Astrocyte (in vitro differentiated cells and primary cell): ENCODE measurements at places on chromosomes 4 and X. TPM values are rescaled to one million over a fixed set of nuclear protein-coding genes. Genes with fewer than 3 reads are reported as not detected.
A peak's percentile ranks its signal among the peaks of the same experiment; 100 is the strongest.

- no peaks in the 10 kb centered on the region for H3K36me3 ChIP-seq
- no peak overlapping the region for H3K4me3 ChIP-seq
- no peaks in the 10 kb centered on the region for H3K4me1 ChIP-seq
- no peak for DNase-seq
- no peak overlapping the region for H3K27ac ChIP-seq
- no peaks in the 10 kb centered on the region for H3K27me3 ChIP-seq
Measured at GRCh38 chrX:118579417-118579816, 83.8 kb downstream of the DOCK11 start.

DNA sequence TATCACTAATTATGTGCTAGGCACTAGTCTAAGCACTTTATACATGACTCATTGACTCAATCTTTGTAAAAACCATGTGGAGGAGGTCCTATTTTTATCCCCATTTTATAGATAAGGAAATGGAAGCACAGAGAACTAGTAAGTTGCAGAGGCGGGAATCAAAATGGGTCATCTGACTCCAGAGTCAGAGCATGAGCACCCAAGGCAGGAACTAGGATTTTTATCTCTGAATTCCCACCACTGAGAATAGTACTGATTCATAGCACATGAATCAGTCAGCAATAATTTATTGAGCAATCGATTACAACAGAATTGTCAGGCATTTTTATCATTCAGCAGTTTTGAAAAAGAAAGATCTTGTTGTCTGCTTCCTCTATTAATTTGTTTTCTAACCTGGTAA, 19.3 kb downstream of the SCARB2 start:
- peak; percentile 98 for DNase-seq
- H3K4me3 ChIP-seq, result no peak overlapping the region
- peaks cover 48% of the 10 kb centered on the region for H3K4me1 ChIP-seq
- H3K27ac ChIP-seq, result peak overlapping the region; percentile 89

DNA sequence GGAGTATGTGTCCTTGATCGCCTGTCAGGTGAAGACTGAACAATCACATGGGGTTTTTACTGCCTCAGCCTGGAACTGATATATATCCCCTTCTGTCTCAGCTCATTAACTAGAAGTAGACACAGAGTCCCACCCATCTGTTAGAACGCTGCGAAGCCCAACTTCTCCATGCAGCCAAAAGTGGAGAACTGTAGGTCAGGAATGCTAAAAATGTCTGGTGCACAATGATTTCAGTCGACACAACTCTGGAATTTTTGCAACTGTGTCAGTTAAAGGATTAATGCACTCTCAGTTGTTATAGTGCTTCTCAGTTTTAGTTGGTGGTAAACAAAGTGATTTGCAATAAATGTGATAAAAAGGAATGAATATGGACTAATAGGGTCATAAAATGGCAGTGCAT, 287.2 kb downstream of the INPP4B start:
- no peak overlapping the region for H3K27ac ChIP-seq
- H3K36me3 ChIP-seq, result no peaks in the 10 kb centered on the region
- H3K4me3 ChIP-seq, result no peak overlapping the region
- H3K4me1 ChIP-seq, result peaks cover 4% of the 10 kb centered on the region

DNA sequence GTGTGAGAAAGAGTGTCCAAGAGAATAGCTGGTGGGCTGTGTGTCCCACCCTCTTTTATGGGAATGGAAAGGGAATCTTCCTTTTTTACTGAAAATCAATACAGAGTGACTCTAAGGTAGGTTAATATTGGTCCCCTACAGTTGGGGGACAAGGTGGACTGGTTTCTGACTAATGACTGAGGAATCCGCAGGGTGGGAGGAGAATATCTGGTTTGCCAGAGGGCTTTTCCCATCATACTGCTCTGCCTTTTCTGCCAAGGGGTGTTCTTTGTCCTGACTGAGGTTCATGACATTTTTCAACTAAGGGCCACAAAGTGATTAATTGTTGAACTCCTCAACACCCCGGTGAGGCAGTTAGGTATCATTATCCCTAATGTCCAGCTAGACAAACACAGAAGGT, 261.6 kb downstream of the SPATA18 start:
- H3K4me1 ChIP-seq, result no peaks in the 10 kb centered on the region
- H3K27me3 ChIP-seq, result no peaks in the 10 kb centered on the region
- H3K27ac ChIP-seq, result no peak overlapping the region
- no peak overlapping the region for H3K4me3 ChIP-seq
- no peak for DNase-seq

Gene STBD1
- total RNA-seq, result 7.2 and 9.7 TPM in 2 replicates

- no peaks in the 10 kb centered on the region for H3K27me3 ChIP-seq
- DNase-seq, result no peak
- H3K4me3 ChIP-seq, result no peak overlapping the region
- H3K36me3 ChIP-seq, result no peaks in the 10 kb centered on the region
- H3K27ac ChIP-seq, result no peak overlapping the region
Measured at GRCh38 chr4:121792966-121793365, 8.2 kb upstream of the EXOSC9 start.

DNA sequence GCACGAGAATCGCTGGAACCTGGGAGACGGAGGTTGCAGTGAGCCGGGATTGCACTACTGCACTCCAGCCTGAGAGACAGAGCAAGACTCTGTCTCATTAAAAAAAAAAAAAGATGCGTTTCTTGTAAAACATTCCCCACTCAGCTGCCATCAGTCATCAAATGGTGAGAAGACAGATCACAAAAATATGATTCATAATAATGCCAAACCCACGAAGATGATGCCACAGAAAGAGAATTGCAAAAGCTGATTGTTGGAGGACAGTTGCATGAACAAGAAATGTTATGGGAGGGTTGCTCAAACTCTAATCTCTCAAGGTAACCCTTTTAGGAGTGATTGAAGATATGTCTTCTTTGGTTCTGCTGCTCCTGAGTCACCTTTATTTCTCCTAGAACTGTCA, 21.4 kb upstream of the SMIM14 start:
- H3K36me3 ChIP-seq, result no peaks in the 10 kb centered on the region
- no peak overlapping the region for H3K27ac ChIP-seq
- H3K4me1 ChIP-seq, result peaks cover 3% of the 10 kb centered on the region
- no peak overlapping the region for H3K4me3 ChIP-seq
- DNase-seq, result no peak
- H3K27me3 ChIP-seq, result no peaks in the 10 kb centered on the region

GRCh38 chr4:145293658-145294057, 113.3 kb upstream of the OTUD4 start:
- H3K27ac ChIP-seq, result no peak overlapping the region
- DNase-seq, result peak; percentile 40
- H3K27me3 ChIP-seq, result no peaks in the 10 kb centered on the region
- no peak overlapping the region for H3K4me3 ChIP-seq

DNA sequence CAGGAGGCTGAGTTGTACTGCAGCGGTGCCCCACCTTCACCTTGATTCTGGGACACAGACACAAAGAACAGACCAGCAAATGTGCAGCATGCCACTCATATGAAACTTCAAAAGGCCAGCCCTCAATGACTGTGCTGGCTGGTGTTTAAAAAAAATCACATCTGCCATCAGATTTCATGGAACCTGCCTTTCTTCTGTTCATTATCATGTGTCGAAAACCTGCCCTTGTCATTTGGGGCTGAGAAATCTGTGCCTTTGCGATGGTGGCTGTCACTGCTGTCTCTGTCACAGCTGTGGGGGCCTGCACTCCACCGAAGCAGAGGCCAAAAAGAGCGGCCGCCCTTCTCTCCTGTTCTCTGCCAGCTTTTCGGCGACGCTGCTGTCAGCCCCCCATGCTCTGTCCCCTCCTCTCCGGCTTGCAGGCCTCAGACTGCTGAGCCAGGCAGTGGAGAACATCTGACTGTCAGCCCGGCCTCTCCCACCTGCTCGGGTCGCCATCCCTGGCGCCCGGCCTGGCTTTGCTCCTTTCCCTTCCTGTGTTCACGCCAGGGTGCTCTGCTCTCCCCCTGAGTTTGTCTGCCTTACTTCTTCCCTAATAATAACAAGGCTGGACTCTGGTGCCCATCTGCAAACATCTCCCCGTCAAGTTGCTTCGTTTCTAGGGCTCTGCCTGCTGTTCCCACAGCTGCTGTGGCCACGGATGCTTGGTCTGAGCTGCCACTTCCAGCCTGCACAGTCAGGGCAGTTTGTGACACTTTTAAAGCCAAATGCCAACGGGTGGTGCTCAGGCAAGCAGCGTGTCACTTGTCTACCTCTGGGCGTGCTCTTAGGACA, 355.2 kb downstream of the UNC5C start:
- no peak overlapping the region for H3K27ac ChIP-seq
- DNase-seq, result no peak
- H3K4me3 ChIP-seq, result no peak overlapping the region
- no peaks in the 10 kb centered on the region for H3K36me3 ChIP-seq
- H3K4me1 ChIP-seq, result no peaks in the 10 kb centered on the region
- H3K27me3 ChIP-seq, result peaks cover 3% of the 10 kb centered on the region

Gene FRAS1
- total RNA-seq, result 20.5 and 24.6 TPM in 2 replicates

DNA sequence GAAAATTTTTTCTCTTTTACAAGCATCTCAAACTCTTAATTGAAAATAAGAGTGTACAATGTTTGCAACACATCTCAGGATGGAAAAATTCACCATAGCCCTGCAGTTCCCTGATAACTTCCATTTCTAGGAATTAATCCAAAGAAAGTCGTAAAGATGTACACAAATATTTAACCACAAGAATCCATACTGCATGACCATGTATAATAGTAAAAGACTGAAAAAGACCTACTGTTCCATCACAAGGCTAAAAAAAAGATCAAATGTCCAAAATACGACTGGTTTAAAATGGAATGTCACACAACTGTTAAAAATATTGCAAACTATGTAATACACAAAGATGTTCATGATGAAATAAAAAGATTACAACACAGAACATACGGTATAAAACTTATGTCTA, 32.1 kb downstream of the HUWE1 start:
- no peak overlapping the region for H3K27ac ChIP-seq
- H3K4me1 ChIP-seq, result no peaks in the 10 kb centered on the region
- no peaks in the 10 kb centered on the region for H3K27me3 ChIP-seq
- H3K36me3 ChIP-seq, result peaks cover 19% of the 10 kb centered on the region
- no peak overlapping the region for H3K4me3 ChIP-seq
- no peak for DNase-seq

- H3K27ac ChIP-seq, result no peak overlapping the region
- H3K4me3 ChIP-seq, result no peak overlapping the region
- H3K4me1 ChIP-seq, result no peaks in the 10 kb centered on the region
- no peaks in the 10 kb centered on the region for H3K36me3 ChIP-seq
Measured at GRCh38 chrX:47748576-47748975, 88.1 kb upstream of the ZNF81 start.
